ENCODE measurements at places on chromosomes 6 and 20. TPM values are rescaled to one million over a fixed set of nuclear protein-coding genes. Genes with fewer than 3 reads are reported as not detected.

DNA sequence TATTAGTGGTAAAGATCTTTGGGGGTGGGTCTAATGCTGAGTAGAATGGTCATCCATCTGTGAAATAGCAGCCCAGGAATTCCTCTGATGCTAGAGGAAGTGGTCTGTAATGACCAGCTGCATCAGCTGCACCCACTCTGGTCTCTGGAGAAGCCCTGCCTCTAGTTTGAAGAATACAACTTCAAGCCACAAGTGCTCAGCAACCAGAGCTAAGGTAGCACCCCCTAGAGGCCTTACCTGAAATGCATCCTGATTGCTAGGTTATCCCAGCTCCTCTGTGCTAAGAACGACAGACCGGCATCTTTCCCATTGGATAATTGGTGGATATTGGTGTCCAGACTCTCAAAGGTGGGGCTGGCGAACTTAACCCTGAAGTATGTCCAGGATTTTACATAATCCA lies 58.2 kb downstream of the DNAH8 start:
- DNase-seq, result no peak

GRCh38 chr6:22569281-22570184 lies at the start of gene HDGFL1:
TSS of gene HDGFL1 (plus strand) at chr6:22569566. CDS start at chr6:22569576, 10 bp downstream.
- no peak for DNase-seq

GRCh38 chr20:11922561-11922960 lies 4.9 kb downstream of the BTBD3 start:
- no peak for DNase-seq

- DNase-seq, result no peak
Measured at GRCh38 chr20:2917266-2917665, 44.0 kb downstream of the PTPRA start.

GRCh38 chr6:47714802-47715201 lies 16.4 kb downstream of the ADGRF4 start:
- DNase-seq, result no peak

DNA sequence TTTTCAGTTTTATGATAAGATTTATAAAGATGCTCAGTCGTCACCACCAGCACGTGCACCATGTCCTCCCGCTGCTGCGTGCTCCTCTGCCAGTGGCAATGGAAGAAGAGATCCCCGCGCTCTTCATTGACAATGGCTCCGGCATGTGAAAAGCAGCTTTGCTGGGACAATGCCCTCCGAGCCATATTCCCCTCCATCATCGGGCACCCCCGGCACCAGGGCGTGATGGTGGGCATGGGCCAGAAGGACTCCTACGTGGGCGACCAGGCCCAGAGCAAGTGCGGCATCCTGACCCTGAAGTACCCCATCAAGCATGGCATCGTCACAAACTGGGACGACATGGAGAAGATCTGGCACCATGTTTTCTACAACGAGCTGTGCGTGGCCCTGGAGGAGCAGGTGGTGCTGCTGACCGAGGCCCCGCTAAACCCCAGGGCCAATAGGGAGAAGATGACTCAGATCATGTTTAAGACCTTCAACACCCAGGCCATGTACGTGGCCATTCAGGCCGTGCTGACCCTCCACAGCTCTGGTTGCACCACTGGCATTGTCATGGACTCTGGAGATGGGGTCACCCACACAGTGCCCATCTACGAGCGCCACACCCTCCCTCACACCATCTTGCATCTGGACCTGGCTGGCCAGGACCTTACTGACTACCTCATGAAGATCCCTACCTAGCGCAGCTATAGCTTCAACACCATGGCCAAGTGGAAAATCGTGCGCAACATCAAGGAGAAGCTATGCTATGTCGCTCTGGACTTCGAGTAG lies 34.3 kb upstream of the ENPP5 start:
- no peak for DNase-seq

DNA sequence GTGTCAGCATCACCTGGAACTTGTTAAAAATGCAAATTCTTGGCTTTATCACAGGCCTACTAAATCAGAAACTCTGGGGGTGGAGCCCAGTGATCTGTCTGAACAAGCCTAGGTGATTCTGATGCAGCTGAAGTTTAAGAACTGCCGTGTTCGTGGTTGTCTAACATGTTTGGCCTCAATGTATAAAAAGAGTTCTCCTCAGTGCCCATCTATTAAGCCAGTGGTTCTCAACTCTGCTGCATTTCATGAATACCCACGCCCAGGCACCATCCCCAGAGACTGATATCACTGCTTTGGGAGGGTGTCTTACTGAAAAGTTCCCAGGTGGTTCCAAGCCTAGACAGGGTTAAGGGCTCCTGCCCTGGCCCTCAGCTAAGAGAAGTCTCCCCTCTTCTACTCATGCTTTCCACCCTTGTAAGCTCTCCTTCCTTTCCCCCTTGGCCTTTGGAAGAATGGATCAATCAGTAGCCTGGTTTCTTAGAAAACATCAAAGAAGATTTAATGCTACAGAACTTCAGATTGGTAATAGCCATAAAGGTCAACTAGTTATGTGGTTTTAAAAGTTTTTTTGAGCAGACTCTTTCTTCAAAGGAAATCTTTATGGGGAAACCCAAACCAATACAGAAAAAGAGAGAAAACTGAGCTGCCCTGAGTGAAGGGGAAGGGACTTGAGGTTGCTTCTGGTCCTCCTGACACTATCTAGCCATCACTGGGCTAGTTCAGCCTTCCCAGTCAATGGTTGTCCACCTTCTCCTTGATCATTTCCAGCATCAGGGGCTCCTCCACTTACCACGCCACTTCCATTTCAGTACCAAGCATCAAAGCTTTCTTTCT lies 38.9 kb upstream of the TNFAIP3 start:
- DNase-seq, result no peak

- DNase-seq, result no peak
Measured at GRCh38 chr20:50272030-50272723, 81.5 kb downstream of the CEBPB start.

GRCh38 chr20:17827759-17828559 lies 128.2 kb downstream of the BANF2 start:
- no peak for DNase-seq

GRCh38 chr6:150967381-150967780 lies 101.9 kb downstream of the MTHFD1L start:
- no peak for DNase-seq

HLA-DQA1 gene
- not detected for total RNA-seq

DNA sequence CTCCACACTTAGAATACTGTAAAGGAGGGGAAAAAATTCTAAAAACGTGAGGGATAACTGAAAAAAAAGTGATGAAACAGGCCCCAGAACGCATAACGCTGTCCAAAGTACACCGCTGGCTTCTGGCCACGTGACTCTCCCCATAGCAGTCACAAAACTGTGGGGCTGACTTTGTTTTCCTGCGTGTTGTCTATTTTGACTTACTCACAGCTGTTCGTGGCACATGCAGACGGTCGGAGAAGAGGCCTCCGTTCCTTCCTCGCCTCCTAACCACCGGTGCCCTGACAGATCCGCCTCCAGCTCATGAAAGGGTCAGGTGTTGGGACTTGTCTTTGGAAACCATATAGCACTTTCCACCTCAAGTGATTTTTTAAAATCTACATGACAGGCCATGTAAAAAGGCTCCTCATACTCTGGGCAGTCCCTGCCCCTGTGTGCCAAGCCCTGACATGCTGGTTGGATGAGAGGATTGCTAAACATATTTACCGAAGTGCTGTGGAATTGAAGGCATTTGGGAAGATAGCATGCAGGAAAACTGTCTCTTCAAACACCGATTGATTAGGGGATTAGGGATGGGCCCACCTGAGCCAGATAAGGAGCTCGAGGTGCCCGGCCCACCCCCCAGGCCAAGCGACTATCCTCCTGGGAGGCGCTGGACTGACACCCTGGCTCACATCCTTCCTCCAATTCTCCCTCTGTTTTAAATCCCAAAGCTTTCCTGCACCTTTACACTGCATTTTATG lies 54.8 kb downstream of the DACT2 start:
- DNase-seq, result no peak

- no peak for DNase-seq
Measured at GRCh38 chr6:111767752-111768430, 105.4 kb downstream of the FYN start.

PEX7 gene
- total RNA-seq, result 7.9 TPM

DNA sequence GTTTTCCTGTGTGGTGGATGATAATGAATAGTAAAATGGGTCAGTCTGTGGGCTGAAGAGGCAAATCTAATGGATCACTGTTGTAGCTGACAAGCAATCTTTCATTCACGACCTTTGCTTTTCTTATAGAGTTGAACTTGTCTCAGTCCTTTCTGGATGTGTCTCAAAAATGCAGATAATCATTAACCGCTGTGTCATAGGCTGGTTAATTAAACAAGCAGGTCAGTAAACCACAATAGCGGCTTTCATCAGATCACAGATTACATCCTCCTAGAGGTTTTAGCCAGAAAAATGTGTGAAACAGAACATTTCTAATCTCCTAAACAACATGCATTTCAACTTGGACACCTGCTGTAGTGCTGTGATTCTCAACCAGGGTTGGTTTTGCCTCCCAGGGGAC lies 2.5 kb upstream of the METTL24 start:
- DNase-seq, result no peak

DNA sequence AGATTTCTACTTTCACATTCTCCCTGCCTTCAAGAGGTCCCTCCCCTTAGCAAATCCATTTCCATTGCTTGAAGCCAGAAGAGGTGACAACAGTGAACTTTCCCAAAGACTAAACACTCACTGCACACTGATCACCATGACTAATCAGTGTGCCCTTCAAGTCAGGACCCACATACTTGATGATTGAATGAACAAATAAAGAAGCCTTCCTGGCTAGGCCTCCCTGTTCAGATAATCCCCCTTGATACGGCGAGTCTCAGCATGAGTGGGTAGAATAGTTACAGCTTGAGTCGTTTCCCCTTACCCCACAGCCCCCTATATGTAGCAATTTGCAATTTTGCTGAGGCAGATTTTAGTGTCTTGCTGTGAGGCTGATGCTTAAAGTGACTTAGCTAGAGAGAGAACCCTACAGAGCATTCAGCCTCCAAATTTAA lies 102.2 kb downstream of the UNC5CL start:
- DNase-seq, result no peak

- no peak for DNase-seq
Measured at GRCh38 chr6:114419175-114419574, 76.4 kb upstream of the HS3ST5 start.

- DNase-seq, result no peak
Measured at GRCh38 chr6:100554228-100554627, 89.5 kb upstream of the SIM1 start.

- DNase-seq, result no peak
Measured at GRCh38 chr6:45613656-45614055, 235.9 kb upstream of the SUPT3H start.

- no peak for DNase-seq
Measured at GRCh38 chr20:17875106-17875980, 93.3 kb downstream of the SNX5 start.

DNA sequence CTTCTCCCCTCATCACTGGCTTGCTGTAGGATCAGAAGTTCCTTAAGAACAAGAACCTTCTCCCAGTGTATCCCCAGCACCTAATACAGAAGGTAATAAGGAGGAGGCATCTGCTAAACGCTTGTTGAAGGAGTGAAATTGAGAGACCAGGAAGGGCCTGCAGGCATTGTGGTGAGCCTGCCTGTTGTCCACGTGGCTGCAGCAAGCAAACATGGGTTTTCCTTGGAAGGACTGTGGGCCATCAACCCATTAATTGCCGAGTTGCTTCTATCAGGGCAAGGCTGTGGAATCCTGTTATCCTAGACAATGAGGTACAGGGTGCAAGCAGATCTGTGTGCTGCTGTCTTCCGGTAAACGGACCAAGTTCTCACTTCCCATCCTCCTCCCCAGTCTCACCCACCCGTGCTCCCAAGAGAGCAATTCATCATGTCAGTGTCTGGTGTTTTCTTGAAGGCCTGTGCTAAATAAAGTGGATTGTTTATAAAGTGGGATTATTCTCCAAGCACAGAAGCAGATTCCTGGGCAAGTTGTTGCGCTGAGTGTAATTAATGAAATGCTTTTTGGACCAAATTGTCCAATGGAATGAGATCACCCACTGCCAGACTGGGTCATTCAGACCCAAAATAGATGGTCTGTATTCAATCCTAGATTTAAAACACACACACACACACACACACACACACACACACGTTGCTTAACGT lies 164.6 kb upstream of the CDYL start:
- DNase-seq, result no peak

- DNase-seq, result no peak
Measured at GRCh38 chr6:3794092-3794491, 42.6 kb upstream of the PXDC1 start.

- DNase-seq, result no peak
Measured at GRCh38 chr20:15068486-15068885, 731.1 kb upstream of the FLRT3 start.

SLC44A4 gene
- 0.07 TPM for total RNA-seq

GRCh38 chr6:113631666-113632065 lies 225.5 kb upstream of the MARCKS start:
- no peak for DNase-seq

GRCh38 chr20:31587545-31588389 lies 17.3 kb upstream of the ID1 start:
- no peak for DNase-seq

- DNase-seq, result no peak
Measured at GRCh38 chr6:156398966-156399365, 378.2 kb upstream of the ARID1B start.

- DNase-seq, result no peak
Measured at GRCh38 chr6:17712576-17712975, 5.9 kb upstream of the NUP153 start.

GRCh38 chr20:17910828-17911294 lies 57.7 kb downstream of the SNX5 start:
- peak; percentile 44 for DNase-seq

DNA sequence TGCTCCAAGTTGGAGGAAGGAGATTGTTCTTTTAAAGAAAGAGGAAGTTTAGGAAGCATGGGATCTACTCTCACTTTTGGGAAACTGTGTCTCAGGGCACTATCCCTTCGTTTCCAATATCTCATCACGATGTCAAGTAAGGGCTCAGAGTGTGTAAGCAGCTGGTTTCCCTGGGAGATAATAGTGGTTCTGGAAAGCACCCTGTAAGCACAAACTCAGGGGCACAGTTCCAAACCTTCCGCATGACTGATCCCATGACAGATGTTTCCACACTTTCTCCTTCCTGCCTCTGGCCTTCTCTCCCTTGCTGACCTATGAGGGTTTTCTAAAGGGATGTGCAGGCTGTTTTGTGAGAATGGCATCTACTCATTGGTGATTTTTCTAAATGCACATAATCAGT lies 33.9 kb downstream of the ADTRP start:
- peak; percentile 24 for DNase-seq

MOCS3 gene
- total RNA-seq, result 9.5 TPM

DNA sequence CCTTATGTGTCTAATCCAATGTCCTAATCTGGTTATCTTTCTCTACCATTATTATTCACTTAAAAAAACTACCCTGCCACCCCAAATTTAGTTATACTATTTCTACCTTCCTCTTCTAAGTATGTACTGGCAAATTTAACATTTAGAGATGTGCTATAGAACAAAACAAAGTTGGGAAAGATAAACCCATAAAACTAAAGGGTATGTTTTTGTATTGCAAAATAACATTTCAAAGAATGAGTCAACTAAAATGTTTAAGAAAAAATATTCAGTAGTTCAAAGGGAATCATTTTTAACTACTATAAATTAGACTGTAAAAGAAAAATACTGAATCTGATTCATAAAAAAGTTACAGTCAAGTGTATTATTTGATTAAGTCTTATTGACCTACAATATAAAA lies 103.0 kb downstream of the LMBRD1 start:
- no peak for DNase-seq

Data from pulmonary artery endothelial cell (primary cell).